ENCODE measurements at places on chromosomes 12 and 14. TPM values are rescaled to one million over a fixed set of nuclear protein-coding genes. Genes with fewer than 3 reads are reported as not detected.

The B4GALNT3 gene
- total RNA-seq = 0.09 TPM

The LRFN5 gene
- 0.23 TPM for total RNA-seq

The FAM186B gene
- total RNA-seq = 0.19 TPM

The AMHR2 gene
- total RNA-seq = 0.67 TPM

The STK38L gene
- total RNA-seq = 6.7 TPM

The IL23A gene
- 0.25 TPM for total RNA-seq
